MG63 (cell line): ENCODE measurements at places on chromosomes 11 and 22. TPM values are rescaled to one million over a fixed set of nuclear protein-coding genes. Genes with fewer than 3 reads are reported as not detected.
A peak's percentile ranks its signal among the peaks of the same experiment; 100 is the strongest.

DNA sequence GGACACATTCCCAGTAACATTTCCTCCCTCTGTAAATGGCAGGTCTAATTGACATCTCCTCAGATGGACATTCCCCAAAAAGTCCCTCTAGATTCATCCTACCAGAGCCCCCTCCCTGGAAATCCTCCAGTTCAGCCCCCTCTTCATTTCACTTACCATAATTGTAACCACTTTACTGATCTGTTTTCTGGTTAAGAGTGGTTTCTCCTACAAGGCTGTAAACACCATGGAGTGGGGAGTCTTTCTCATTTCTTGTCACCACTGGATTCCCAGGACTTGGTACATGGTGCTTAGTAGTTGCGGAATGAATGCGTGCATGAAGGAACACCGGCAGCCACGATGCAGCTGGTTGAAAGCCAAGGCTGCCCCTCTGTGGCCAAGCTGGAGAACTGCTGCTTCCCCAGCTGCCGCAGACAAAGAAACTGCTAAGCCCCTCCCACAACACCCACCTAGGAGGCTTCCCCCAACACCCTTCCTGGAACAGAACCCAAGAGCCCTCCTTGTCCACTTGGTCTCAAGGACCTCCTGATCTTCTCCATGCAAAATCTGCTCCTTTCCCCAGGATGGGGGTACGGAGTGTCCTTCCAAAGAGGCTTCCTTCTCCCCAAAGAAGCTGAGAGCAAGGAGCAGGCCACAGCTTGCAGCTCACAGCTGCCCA, 18.6 kb upstream of the SCARF2 start:
- DNase-seq = peak; percentile 71

DNA sequence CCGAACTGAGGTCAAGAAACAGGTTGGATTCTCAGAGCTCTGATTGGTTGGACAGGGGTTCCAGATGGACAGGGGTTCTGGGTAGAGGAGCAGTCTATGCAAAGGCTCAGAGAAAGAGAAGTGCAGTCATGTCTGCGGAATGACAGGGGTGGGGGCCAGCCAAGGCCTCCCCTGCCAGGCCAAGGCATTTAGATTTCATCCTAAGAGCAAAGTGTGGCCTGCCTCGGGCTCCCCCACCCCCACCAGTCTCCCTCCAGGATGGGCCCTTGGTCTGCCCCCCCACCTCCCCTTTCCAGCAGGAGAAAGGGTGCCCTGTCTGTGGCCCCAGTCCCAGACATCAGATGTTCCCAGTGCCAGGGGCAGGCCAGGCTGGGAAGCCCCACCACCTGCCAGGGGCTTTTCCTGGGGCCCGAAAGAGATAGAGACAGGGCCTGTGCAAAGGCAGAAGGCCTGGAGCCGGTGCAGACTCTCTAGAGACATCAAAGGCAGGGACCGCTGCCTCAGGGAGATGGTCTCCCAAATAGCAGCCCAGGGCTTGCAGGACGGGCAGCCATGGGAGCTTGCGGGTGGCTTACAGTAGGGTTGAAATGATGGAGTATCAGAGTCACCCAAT, 9.4 kb downstream of the SUSD2 start:
- no peak for DNase-seq

GRCh38 chr22:43393132-43393843, 18.5 kb upstream of the MPPED1 start:
- no peak for DNase-seq

DNA sequence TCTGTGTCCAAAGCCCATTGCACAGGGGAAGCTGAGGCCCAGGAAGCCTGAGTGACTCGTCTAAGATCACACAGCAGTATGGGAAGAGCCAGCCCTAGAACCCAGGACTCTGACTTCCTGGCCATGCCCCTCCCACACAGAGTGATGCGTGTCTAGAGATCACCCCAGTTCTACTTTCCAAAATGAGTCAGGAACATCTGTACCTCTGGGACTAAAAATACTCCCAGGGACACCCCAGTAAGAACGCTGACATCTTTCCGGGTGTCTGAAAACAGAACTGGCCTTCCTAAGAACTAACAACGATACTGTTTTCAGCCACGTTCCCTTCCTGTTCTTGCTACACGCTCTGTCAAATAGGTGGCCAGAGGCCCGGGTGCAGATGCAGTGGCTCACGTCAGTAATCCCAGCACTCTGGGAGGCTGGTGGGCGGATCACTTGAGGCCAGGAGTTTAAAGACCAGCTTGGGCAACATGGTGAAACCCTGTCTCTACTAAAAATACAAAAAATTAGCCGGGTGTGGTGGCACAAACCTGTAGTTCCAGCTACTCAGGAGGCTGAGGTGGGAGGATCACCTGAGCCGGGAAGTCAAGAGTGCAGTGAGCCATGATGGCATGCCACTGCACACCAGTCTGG, 21.7 kb upstream of the PDGFB start:
- no peak for DNase-seq

HOATZ gene
- total RNA-seq = not detected in 2 replicates

GRCh38 chr11:73907191-73907590, 30.4 kb downstream of the PAAF1 start:
- peak; percentile 58 for DNase-seq

DNA sequence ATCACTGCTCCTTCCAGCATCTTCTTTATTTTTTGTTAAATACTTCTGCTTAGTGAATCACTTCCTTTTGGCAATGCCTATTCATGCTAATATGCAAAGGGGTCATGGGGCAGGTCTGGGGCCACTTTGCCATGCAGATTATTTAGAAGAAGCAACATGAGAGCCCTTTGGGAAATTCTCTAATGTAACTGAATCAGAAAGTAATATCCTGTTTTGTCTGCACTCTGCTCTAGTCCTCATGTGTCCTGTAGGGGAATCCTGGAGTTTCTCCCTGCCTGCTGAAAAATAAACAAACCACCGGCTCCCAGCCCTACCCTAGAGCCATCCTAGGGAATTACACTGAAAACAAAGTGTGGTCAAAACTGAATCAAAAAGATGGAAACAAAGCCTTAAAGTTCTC, 176.5 kb upstream of the POU2AF2 start:
- peak; percentile 25 for DNase-seq

C11orf97 gene
- total RNA-seq = not detected in 2 replicates

MEI1 gene
- not detected in 2 replicates for total RNA-seq

GRCh38 chr11:69344570-69345145, 50.7 kb downstream of the MYEOV start:
- no peak for DNase-seq

OR9Q2 gene
- total RNA-seq = not detected in 2 replicates

GRAMD1B gene
- not detected in 2 replicates for total RNA-seq

DNA sequence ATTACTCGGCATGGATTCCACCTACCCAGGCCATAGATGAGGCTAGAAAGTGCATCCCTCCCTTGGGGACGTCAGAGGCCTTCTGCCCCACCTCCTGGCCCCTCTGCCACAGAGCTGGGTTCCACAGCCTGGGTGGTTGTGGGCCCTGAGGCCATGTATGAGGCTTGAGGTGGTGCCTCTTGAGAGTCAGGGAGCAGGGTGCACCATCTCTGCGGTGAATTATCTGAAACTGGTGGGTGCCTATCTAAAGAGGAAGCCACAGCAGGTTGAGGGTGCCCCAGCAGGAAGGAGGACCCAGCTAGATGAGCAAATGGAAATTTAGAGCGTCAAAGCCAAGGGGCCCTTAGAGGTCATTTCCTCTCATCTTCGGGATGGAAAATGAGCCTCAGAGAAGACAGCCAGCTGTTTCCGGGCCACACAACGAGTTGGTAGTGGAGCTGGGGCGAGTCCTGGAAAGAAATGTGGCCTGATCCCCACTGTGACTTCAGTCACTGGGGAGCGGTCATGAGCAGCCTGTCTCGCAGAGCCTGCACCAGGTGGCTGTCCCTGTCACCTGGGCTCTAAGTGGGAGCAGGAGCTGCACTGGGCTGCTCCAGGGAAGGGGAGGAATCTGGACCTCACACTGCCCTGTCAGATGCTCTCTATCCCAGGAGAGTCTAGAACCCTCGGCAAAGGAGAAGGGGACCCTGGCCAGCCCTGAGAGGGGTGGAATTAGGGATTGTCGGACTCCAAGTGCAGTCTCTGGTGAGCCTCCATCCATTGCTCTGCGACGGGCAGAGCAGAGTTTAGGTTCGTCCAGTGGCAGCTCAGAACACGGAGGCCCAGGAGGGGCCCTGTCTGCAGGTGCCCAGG, 7.3 kb downstream of the ADORA2A start:
- no peak for DNase-seq

- DNase-seq = no peak
Observed at GRCh38 chr11:70020336-70021214, 57.5 kb upstream of the ANO1 start.

DNA sequence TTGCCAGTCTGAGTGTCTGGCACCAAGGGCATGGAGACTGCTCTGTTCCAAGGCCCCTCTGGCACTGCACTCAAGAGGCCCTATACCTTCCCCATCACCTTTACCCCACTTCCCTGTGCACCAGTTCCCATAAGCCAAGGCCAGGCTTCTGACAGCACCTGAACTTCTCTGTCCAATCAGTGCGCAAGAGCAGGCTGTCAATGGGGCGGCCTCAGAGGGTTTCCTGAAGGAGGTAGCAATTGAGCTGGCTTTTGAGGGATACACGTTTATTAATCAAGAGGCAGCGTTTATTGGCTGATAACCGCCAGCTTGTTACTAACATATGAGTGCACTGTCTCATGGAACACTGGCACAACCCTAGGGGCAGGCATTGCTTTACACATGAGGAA, 2.1 kb downstream of the SH3BP1 start:
- no peak for DNase-seq

DNA sequence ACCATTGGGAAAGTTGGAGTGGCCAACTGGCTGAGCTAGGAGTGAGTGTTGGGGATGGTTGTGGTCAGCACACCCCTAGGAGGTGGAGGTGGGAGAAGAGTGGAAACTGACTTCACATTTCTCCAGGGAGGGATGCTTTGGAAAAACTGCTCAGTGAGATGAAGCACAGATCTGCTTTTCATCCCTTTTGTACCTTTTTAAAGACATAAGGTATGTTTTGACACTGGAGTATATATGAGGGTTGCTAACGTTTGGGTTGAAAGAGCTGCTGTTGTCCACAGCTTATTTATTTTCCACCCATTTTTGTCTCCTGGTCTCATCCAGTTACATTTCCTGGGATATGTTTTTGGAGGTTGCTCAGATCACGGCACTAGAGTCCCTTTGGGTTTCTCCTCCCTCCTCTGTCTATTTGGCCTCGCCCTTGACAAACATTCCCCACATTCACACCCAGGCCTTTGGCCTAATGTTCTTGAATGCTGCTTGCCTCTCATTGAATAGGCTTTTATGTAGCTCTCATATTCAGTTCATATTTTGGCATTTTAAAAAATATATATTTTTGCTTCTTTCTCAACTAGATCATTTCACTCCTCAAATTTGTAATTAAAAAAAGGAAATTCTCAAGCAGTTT, 8.3 kb downstream of the SREBF2 start:
- no peak for DNase-seq

PATE2 gene
- total RNA-seq = 0.07 TPM in 1 of 2 replicates, not detected in the other

ARHGEF17 gene
- 4.7 and 10.9 TPM in 2 replicates for total RNA-seq

GRCh38 chr11:105489446-105489845, 120.4 kb upstream of the GRIA4 start:
- DNase-seq = no peak

MMP13 gene
- total RNA-seq = not detected in 2 replicates

- DNase-seq = peak; percentile 53
Observed at GRCh38 chr22:17159504-17159951, 451 bp upstream of the HDHD5 start.

- DNase-seq = peak; percentile 48
Observed at GRCh38 chr22:50599816-50600455, 657 bp upstream of the MAPK8IP2 start.

DNA sequence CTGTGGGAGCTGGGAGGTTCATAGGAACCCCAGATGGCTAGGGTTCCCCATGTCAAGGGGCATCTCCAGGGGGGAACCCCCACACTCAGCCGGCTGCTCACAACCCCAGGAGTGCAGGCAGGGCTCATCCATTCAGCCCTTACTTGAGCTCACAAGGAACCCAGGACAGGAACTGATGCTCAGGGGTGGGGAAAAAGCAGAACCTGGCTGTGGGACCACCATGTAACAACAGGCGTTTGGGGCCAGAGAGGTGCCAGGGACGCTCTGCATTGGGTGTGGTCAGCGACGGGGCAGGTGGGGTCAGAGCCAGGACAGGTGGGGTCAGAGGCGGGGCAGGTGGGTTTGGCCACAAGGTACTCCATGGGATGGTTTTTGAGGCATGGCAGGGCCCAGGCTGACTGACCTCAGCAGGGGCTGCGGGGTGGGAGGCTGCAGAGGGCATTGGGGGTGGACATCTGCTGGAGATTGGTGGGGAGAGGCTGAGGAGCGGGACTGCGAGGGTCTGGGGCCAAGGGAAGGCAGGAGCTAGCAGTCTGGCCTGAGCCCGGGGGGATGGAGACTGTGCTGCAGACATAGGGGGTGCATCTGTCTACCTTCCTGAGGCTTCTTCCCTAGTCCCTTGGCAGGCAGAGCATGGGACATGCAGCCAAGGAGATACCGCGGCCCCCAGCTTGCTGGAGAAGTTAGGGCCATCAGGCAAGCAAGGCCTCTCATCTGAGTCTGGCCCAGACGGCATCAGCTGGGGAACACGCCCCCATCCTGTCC, 34.0 kb upstream of the CARS1 start:
- no peak for DNase-seq

KCNQ1 gene
- not detected in 2 replicates for total RNA-seq

- no peak for DNase-seq
Observed at GRCh38 chr22:36364255-36365019, 23.3 kb downstream of the MYH9 start.

DNA sequence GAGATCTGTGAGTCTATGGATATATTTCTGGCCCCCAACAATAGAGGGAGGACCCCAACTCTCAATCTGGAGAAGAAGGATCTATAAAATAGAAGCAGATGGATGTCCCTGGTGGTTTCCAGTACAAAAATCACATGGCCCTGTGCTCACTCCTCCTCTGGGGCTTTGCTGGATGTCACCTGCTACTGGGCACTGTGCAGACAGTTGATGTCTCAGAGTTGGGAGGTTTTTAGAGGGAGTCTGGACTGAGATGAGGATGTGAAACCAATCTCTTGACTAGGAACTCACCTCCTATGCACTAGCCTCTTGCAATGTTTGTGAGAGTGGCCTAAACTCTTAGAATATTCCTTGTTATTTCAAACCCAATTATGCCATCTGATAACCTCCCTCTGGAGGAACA, 107.2 kb downstream of the SCN3B start:
- no peak for DNase-seq

DNA sequence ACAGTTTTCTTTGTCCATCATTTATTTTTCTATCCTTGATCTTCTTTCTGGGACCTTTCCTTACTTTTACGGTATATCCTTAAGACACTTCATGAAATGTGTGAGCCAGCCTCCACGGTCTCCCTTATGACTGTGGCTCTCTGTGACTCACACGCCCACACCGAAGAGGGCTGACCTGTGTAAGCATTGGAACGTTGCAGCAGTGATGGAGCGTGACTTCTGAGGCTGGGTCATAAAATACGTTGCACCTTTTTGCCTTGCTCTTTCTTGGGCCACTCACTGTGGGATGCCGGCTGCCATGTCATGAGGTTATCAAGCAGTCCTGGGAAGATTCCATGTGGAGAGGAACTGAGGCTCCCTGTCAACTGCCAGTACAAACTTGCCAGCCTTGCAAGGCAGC, 96.3 kb upstream of the RAB1B start:
- DNase-seq = peak; percentile 9

CPT1B gene
- total RNA-seq = 4.4 and 9.9 TPM in 2 replicates

DNA sequence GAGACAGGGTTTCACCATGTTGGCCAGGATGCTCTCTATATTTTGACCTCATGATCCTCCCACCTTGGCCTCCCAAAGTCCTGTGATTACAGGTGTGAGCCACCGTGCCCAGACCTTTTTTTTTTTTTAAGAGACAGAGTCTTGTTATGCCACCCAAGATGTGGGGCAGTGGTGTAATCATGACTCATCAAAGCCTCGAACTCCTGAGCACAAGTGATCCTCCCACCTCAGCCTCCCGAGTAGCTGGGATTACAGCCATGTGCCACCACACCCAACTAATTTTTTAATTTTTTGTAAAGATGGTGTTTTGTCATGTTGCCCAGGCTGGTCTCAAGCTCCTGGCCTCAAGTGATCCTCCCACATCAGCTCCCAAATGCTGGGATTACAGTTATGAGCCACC, 37.9 kb downstream of the IZUMO1R start:
- DNase-seq = peak; percentile 2
